Activated T-helper 2 cell treated with anti-CD3 and anti-CD28 coated beads, Interferon-gamma antibody, Interleukin-2, Interleukin-4, amounts not matched to agents 10 μg/mL and 5 μg/mL and 100 μg/mL, durations not matched to agents 14 hours and 24 hours and 36 hours (primary cell): ENCODE measurements at places on chromosomes 16 and 17.

GRCh38 chr16:89280546-89281188, 63.2 kb downstream of the ZNF778 start:
- no peak for DNase-seq
- no peaks in the 10 kb centered on the region for H3K4me1 ChIP-seq
- no peaks in the 10 kb centered on the region for H3K27me3 ChIP-seq

DNA sequence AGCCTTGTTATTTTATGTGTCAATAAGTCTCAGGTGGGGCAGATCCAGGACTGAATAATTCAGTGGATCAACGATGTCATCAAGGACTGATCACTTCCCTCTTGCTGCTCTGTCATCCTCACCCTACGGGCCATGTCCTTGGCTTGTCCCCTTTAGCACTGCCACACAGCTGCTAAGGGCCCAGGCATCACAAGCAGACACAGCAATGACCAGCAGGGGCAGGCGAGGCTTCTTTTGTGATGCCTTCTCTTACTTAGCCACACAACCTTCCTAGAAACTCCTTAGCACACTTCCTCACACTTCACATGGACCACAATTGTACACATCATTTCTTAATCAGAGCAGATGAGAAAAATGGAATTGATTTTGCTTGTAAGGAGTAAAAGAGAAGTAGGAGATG, 356.3 kb upstream of the SOX9 start:
- no peaks in the 10 kb centered on the region for H3K4me1 ChIP-seq
- H3K36me3 ChIP-seq: no peaks in the 10 kb centered on the region
- no peak overlapping the region for H3K27ac ChIP-seq
- no peak overlapping the region for H3K4me3 ChIP-seq
- DNase-seq: no peak

- no peaks in the 10 kb centered on the region for H3K27me3 ChIP-seq
- H3K27ac ChIP-seq: peak overlapping the region; percentile 93
- H3K36me3 ChIP-seq: no peaks in the 10 kb centered on the region
- peak overlapping the region; percentile 67 for H3K4me3 ChIP-seq
- peaks cover 33% of the 10 kb centered on the region for H3K4me1 ChIP-seq
These were observed 365.6 kb downstream of the SLC39A11 start for GRCh38 chr17:72726936-72727335.

DNA sequence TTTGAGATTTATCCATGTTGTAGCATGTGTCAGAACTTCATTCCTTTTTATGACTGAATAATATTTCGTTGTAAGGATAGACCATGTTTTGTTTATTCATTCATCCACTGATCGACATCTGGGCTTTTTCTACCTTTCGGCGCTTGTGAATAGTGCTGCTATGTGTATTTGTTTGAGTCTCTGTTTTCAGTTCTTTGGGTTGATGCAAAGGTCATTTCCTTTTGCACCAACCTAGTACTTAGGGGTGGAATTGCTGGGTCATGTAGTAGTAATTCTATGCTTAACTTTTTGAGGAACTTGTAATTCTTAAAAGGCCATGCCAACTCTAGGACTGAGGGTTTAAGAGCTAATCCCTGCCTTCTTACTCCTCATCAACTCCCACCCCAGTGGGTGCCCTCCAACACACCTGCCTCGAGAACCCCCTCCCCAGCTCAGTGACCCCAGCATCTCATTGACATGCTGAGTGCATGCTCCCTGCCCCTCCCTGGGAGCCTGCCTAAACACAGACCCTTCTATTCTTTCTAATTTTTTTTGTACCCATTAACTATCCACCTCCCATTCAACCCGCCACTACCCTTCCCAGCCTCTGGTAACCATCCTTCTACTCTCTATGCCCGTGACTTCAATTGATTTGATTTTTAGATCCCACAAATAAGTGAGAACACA, 51.2 kb downstream of the ABAT start:
- DNase-seq: no peak
- H3K4me1 ChIP-seq: peaks cover 15% of the 10 kb centered on the region
- no peak overlapping the region for H3K27ac ChIP-seq
- no peaks in the 10 kb centered on the region for H3K36me3 ChIP-seq

GRCh38 chr16:54935266-54935968, 4.8 kb downstream of the IRX5 start:
- H3K27ac ChIP-seq: no peak overlapping the region
- DNase-seq: no peak
- H3K4me1 ChIP-seq: peaks cover 7% of the 10 kb centered on the region
- H3K4me3 ChIP-seq: no peak overlapping the region
- H3K36me3 ChIP-seq: peaks cover 10% of the 10 kb centered on the region
- H3K27me3 ChIP-seq: peaks cover 76% of the 10 kb centered on the region

DNA sequence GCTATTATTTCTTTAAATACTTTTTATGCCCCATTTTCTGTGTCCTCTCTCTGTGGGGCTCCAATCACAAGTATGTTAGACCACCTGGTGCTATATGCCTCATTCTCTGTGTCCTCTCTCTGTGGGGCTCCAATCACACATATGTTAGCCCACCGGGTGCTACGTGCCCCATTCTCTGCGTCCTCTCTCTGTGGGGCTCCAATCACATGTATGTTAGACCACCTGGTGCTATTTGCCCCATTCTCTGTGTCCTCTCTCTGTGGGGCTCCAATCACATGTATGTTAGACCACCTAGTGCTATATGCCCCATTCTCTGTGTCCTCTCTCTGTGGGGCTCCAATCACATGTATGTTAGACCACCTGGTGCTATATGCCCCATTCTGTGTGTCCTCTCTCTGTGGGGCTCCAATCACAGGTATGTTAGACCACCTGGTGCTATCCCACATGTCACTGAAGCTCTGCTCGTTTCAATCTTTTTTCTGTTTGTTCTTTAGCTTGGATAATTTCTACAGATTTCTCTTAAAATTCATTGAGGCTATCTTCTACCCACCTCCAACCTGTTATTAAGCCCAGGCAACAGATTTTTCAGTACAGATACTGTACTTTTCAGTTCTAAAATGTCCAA, 28.2 kb downstream of the LMF1 start:
- H3K4me3 ChIP-seq: no peak overlapping the region
- no peak for DNase-seq
- H3K4me1 ChIP-seq: no peaks in the 10 kb centered on the region
- no peak overlapping the region for H3K27ac ChIP-seq
- no peaks in the 10 kb centered on the region for H3K27me3 ChIP-seq

DNA sequence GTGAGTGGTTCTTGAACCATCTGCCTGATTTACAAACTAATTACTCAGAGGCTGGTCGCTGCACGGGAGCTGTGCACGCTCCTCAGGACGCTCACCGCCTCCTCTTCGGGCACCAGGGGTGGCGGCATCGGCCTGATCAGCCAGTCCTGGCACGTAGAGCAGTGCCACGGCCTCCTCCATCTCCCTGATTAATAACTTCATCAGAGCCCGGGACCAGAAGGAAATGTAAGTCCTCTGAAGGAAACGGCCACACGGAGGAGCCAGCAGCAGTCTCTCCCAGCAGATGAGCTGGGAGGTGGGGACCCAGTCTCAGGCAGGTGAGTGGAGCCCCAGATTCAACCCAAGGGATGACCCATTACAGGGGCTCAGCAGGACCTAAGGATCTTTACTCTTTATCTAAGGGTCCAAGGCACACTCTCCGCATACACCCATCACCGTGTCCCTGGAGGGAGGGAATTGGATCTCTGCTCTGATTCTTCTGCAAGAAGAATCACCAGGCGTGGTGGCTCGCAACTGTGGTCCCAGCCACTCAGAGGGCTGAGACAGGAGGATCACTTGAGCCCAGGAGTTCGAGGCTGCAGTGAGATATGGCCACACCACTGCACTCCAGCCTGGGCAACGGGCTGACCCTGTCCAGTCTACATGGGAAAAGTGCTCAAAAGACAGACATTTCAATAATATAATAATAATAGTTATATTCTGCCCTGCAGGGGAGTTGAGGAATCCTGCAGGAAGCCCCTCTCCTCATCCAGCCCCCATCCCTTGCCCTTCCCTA, 366.5 kb downstream of the SEC14L1 start:
- no peaks in the 10 kb centered on the region for H3K27me3 ChIP-seq
- peaks cover 3% of the 10 kb centered on the region for H3K36me3 ChIP-seq
- H3K4me1 ChIP-seq: peaks cover 3% of the 10 kb centered on the region
- no peak for DNase-seq

DNA sequence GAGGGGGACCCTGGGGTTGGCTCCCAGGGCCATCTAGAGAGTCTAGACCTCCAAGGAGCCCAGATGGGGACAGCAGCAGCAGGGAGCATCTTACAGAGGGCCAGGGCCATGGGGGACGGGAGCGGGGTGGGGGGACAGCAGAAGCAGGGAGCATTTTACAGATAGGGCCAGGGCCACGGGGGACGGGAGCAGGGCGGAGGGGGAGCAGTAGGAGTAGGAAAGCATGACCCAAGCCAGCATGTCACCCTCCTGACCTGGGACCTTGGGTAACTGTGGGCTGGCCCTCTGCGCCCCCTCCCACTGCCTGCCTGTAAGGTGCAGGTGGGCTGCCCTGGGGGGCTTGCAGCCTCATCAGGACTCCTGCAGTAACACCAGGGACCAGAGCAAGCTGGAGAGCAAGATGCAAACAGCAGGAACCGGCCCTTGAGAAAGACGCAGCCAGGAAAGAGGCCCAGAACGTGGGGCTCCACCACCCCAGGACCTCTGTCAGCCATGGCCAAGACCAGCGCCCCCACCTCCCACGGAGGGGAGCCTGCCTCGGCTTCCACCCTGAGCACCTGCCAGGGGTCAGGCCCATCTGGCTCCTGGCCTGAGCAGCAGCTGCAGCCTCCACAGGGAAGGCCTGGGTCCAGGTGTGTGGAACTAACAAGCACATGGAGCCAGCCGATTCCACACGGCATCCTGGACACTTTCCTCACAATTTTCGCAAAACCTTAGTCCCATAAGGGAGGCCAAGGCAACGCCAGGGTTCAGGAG, 2.4 kb downstream of the ZNF598 start:
- peaks cover 22% of the 10 kb centered on the region for H3K4me1 ChIP-seq
- DNase-seq: no peak
- peak overlapping the region; percentile 86 for H3K4me3 ChIP-seq
- H3K36me3 ChIP-seq: peaks cover 37% of the 10 kb centered on the region
- H3K27me3 ChIP-seq: no peaks in the 10 kb centered on the region

- H3K4me3 ChIP-seq: peak overlapping the region; percentile 56
- peaks cover 39% of the 10 kb centered on the region for H3K36me3 ChIP-seq
- H3K27me3 ChIP-seq: peaks cover 25% of the 10 kb centered on the region
- H3K27ac ChIP-seq: peak overlapping the region; percentile 19
These were observed 772 bp upstream of the SAMD14 start for GRCh38 chr17:50130559-50131305.

DNA sequence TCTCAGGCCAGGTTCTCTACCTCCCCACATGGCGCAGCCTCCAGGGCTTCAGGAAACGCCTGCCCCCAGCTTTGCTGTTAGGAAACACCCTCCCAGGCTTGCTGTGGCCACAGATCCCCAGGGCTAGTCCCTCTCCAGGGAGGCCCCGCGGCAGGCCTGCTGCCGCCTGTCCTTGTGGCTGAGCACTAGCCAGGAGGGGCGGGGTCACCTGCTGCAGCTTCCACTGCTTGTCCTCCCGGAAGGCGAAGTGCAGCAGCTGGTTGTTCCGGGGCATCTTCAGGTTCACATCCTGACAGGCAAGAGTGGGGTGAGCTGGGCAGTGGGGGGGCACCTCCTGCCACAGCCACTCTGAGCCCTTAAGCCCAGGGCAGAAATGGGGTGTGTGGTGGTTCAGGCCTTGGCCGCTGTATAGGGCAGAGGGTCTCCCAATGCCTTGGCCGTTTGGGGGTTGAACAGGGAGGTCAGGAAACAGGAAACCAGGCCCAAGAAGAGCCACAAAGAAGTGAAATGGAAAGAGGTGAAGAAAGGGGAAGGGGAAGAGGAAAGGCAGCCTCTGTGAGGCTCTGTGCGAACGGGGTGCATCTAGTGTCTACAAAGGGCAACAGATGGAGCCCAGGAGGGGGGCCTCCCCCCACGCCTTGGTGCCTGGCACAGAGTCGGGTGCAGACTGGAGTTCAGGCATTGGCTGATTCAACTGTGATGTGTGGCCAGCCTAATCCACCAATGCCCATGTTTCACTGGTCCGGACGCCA, 2.0 kb downstream of the ROGDI start:
- peaks cover 16% of the 10 kb centered on the region for H3K36me3 ChIP-seq
- H3K27me3 ChIP-seq: no peaks in the 10 kb centered on the region
- peaks cover 5% of the 10 kb centered on the region for H3K4me1 ChIP-seq

DNA sequence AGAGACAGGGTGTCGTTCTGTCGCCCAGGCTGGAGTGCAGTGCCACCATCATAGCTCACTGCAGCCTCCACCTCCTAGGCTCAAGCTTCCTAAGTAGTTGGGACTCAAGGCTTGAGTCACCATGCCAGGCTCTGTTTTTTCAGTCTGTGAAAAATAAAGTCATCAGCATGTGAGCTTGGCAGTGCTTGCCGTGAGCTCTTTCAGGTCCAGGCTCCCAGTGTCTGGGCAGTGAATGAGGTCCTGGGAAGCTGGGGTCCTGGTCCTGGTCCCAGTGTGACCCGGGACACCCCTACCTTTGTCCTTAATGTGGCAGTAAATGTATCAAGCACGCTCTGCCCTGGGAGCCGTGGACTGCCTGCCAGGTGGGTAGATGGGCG, 22.9 kb upstream of the RPL13 start:
- H3K4me1 ChIP-seq: peaks cover 18% of the 10 kb centered on the region
- H3K27me3 ChIP-seq: no peaks in the 10 kb centered on the region
- peaks cover 56% of the 10 kb centered on the region for H3K36me3 ChIP-seq
- no peak for DNase-seq
- H3K4me3 ChIP-seq: no peak overlapping the region
- no peak overlapping the region for H3K27ac ChIP-seq

- H3K27ac ChIP-seq: no peak overlapping the region
- H3K4me1 ChIP-seq: no peaks in the 10 kb centered on the region
- no peak overlapping the region for H3K4me3 ChIP-seq
- DNase-seq: no peak
- no peaks in the 10 kb centered on the region for H3K36me3 ChIP-seq
These were observed 85.4 kb downstream of the PPM1E start for GRCh38 chr17:58840820-58841612.

DNA sequence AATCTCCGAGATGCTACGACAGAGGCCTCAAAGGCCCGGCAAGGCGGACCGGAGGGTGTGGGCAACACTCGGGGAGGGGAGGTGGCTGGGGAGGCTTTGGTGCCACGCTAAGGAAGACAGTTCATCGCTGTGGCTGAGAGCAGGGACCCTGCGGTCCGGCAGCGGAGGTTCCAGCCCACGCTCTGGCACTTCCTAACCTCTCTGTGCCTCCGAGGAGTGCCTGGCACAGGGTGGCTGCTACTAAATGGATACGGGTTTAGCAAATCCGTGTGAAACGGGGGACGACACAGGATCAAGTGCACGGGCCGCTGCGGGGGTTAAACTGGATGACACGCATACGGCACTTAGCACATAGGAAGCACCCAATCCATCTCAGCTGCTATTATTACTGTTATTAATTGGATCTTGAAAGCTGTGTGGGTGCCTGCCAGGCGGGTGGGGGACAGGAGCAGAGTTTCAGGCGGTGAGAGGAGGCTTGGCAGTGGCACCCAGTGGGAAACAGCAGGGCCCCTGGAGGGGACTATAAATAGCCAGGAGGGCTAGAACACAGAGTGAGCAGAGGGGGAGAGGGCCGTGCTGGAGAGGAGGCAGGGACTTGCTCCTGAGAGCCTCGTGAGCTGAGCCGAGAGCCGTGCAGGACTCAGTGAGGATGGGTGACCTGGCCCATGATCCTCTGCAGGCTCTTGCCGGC, 45.0 kb downstream of the ABR start:
- no peaks in the 10 kb centered on the region for H3K4me1 ChIP-seq
- H3K27ac ChIP-seq: no peak overlapping the region
- no peak for DNase-seq
- no peaks in the 10 kb centered on the region for H3K36me3 ChIP-seq
- H3K27me3 ChIP-seq: peaks cover 6% of the 10 kb centered on the region
- no peak overlapping the region for H3K4me3 ChIP-seq

- H3K36me3 ChIP-seq: no peaks in the 10 kb centered on the region
- no peak for DNase-seq
- H3K27ac ChIP-seq: no peak overlapping the region
- H3K4me1 ChIP-seq: no peaks in the 10 kb centered on the region
These were observed 27.4 kb upstream of the FAM20A start for GRCh38 chr17:68628576-68628957.
